ENCODE measurements at places on chromosomes 7 and 10.

GRCh38 chr10:112243713-112244112 lies 39.5 kb upstream of the TECTB start:
- no peak for DNase-seq

- DNase-seq, result no peak
Measured at GRCh38 chr7:12564996-12565764, 5.3 kb upstream of the SCIN start.

- DNase-seq, result no peak
Measured at GRCh38 chr10:14625765-14626525, 148.8 kb downstream of the FAM107B start.

DNA sequence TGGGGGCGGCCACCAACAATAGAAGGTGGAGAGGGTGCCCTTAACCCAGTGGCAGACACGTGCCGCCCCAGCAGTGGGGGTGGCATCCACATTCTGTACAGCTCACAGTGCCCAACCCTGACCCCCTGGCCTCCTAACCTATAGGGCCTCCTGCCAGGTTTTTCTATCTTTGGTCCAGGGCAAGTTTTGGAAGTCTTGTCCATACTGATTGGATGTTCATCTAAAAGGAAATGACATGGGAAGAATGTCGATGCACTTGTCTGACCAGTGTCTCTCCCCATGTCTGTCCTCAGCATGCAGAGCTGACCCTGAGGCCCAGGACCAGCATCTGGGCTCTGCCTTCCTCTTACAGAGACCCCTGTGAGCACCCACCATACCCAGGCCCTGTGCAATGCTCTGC lies 32.3 kb upstream of the ANTXRL start:
- no peak for DNase-seq

GRCh38 chr7:323410-323809 lies 33.4 kb downstream of the FOXL3 start:
- DNase-seq, result no peak

DNA sequence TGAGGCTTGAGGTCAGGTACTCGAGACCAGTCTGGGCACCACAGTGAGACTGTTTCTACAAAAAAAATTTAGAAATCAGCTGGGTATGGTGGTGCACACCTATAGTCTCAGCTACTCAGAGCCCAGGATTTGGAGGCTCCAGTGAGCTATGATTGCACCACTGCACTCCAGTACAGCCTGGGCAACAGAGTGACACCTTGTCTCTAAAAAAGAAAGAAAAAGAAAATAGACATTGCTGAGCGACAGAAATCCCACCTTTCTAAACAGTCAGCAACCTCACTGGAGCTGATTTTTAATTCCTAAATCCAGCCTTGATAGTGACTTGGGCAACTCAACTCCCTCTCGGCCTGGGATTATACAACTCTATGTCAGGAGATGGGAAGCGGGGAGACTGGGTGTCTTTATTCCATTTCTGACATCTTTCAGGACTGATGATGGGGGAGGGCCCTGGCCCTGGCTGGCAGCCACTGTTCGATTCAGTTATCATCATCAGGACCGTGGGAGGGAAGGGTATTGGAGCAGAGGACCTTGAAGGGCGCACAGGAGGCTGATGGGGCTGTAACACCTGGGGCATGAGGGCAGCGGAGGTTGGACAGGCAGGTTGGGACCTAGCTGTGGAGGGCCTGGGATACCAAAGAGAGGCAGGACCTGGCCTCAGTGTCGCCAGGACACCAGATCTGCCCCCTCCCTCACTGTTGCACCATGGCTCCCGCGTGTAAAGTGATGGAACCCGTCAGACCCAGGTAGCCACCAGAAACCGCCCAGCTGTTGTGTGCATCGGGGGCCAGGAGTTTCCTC lies 14.7 kb downstream of the HSPB1 start:
- no peak for DNase-seq

GRCh38 chr10:132294561-132295318 lies 13.0 kb downstream of the STK32C start:
- DNase-seq, result no peak

DNA sequence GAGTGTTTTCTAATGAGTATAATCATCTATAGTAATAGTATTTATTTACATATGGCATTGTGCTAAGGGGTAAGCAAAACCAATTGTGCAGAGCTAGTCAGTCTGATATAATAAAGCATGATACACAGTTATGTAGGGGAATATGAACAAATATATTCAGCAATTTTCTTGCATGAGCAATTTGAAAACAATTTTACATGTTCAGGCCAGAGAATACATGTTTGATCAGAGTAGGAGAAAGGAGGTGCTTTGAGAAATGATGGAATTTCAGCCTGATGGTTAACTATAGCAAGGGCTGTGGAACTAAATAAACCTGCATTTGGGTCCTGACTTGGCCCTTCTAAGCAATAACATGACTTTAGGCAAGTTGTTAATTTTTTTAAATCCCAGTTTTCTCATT lies 214.5 kb downstream of the TWIST1 start:
- no peak for DNase-seq

GRCh38 chr7:158702944-158703343 lies 1.7 kb downstream of the NCAPG2 start:
- DNase-seq, result no peak

DNA sequence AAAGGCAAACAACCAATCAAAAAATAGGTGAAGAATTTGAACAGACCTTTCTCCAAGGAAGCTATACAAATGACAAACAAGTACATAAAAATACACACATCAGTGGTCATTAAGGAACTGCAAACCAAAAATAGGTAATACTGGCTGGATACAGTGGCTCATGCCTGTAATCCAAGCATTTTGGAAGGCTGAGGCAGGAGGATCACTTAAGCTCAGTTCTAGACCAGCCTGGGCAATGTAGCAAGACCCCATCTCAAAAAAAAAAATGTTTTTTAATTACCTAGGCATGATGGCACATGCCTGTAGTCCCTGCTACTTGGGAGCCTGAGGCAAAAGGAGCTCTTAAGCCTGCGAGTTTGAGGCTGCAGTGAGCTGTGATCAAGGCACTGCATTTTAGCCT lies 19.3 kb downstream of the CDCA7L start:
- no peak for DNase-seq

DNA sequence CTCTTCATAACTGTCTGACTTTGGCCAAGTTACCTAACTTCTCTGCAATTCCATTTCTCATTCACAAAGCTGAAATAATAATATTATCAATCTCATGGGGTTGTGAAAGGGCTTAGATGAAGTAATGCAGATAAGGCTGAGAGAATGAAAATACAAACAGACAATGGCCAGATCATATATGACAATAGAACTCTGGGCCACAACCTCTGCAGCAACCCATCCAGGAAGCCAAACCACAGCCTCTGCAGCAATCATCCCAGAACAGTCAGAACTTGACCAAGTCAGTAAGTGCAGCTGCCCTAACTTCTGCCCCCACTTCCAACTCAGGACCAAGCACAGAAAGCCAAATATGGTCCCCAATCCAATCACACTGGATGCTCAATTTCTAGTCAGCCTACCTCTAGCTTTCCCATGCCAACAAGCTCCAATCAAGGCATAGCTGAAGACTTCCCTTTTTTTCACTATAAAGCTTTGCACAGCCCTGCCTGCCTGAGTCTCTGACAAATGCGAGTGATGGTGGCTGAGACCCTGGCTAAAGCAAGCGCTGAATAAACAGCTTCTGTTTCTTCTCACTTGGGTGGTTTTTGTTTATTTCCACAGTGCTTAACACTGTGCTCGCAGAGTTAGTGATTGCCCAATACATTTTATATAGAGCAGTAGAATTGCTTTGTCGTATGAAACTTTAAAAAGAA lies 34.8 kb upstream of the TNPO3 start:
- DNase-seq, result no peak

- DNase-seq, result no peak
Measured at GRCh38 chr7:11331128-11332102, 357.7 kb downstream of the PHF14 start.

GRCh38 chr7:105759670-105760550 lies 116.5 kb downstream of the ATXN7L1 start:
- no peak for DNase-seq

- DNase-seq, result no peak
Measured at GRCh38 chr10:8158193-8159071, 103.9 kb downstream of the GATA3 start.

DNA sequence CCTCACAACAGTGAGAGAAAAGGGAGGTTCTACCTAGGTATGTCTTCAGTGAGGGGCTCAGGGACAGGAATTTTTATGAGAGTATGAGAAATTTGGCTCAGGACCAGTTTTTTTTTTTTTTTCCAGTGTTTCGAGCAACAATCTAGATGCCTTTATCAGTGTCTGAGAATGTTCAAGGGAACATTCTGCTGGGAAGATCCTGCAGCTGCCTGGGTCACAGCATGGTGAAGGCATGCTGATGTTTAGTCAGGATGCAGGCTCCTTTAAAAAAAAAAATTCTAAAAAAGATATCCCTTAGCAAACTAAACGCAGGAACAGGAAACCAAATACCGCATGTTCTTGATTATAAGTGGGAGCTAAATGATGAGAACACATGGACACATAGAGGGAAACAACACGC lies 31.0 kb downstream of the SBDS start:
- no peak for DNase-seq

DNA sequence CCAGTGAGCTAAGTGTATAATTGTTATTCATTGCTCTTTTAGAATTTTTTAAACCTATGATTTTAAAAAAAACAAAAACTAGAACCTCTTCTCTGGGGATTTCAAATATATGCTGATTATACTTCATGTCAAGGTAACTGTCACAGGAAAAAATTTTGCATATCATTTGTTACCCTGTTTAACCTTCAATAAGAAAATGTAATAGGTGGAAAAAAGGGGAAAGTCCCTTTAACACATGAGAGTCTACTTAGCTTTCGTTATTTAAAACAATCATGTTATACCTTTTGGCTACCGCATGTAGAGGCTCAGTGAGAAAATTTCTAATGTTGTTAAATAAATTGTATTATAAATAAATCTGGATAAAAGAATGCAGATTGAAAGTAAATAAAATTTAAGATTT lies 190.1 kb upstream of the AKR1E2 start:
- DNase-seq, result no peak

DNA sequence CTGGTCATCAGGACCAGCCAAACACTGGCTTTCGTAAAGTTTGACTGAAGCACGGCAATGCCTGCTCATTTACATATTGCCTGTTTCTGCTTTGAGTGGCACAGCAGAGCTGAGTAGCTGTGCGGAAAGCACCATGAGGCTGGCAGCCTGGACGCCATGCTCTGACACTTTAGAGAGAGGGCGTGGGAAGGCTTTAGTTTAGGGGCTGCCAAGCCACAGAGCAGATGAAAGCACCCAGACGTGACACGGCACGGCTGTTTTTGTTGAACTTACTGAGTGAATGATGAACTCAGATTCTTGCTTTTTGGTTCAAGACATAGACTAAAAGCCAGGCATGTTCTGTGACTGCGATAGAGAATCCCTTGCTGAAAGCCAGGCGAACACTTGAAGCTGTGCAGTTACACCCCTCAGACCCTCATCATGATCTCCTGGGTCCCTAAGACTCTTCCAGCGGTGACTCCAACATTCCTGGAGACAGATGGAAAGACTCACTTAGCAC lies 182.1 kb downstream of the ZMYND11 start:
- no peak for DNase-seq

DNA sequence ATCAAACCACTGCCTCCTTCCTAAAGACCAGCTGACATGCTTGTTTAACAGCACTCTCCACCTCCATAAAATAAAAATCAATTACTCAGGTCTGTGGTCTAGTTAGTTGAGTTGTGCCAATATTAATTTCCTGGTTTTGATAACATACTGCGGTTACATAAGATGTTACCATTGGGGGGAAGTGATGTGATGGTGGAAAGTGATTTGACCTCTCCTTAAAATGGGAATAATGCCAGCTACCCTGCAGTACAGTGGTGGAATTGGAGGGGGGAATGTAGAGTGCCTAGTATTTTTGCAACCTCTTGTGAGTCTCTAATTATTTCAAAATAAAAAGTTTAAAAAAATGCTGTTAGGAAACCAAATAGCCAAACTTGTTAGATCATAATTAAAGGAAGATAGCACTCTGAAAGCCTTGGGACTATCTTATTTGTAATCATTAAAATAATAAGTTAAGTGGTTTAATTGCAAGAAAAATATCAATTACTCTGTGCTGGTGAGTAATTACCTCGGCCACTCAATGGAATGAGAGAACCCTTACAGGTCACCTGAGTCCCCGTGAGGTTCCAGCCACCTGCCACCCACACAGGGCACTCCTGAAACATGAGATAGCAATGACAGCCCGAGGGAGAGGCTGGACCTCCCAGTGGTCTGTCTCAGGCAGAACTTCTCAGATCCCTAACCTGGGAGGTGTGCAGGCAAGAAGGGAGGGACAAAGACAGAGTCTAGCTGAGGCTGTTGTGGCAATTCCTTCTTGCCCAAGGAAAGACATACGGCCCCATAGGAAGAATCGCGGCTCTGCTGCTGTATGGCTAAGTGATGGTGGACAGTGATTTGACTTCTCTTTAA lies 94.1 kb downstream of the SH3PXD2A start:
- no peak for DNase-seq

DNA sequence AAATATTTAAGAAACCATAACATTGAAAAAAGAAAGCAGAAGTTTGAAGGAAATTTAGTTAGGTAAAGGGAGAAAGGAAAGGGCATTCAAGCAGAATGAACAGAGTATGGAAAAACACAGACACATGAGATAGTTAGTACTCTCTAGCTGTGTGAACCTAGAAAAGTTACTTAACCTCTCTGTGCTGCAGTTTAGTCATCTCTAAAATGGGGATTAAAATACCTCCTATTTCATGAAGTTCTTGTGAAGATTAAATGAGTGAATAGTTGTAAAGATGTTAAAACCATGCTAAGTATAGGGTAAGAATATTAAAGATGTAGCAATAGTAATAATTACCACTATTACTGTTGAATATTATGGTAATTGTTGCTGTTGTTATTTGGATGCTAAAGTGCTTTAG lies 269.6 kb downstream of the SLC25A13 start:
- no peak for DNase-seq
